ENCODE measurements at places on chromosomes 3 and 15. TPM values are rescaled to one million over a fixed set of nuclear protein-coding genes. Genes with fewer than 3 reads are reported as not detected.

The TP63 gene
- total RNA-seq: under 0.01 TPM

The SEMA3G gene
- total RNA-seq: 6.8 TPM

The CCR9 gene
- total RNA-seq: not detected

The GREM1 gene
- 0.16 TPM for total RNA-seq

The TUSC7 gene
- total RNA-seq: not detected

The SCAANT1 gene
- not detected for total RNA-seq

The TNFAIP8L3 gene
- 9.7 TPM for total RNA-seq
